Naive thymus-derived CD4-positive, alpha-beta T cell (primary cell): ENCODE measurements at places on chromosomes 11 and 22. TPM values are rescaled to one million over a fixed set of nuclear protein-coding genes. Genes with fewer than 3 reads are reported as not detected.

GRCh38 chr11:27949951-27950738 is 157.8 kb downstream of the KIF18A start:
- DNase-seq: no peak

The HBG1 gene
- not detected for total RNA-seq

DNA sequence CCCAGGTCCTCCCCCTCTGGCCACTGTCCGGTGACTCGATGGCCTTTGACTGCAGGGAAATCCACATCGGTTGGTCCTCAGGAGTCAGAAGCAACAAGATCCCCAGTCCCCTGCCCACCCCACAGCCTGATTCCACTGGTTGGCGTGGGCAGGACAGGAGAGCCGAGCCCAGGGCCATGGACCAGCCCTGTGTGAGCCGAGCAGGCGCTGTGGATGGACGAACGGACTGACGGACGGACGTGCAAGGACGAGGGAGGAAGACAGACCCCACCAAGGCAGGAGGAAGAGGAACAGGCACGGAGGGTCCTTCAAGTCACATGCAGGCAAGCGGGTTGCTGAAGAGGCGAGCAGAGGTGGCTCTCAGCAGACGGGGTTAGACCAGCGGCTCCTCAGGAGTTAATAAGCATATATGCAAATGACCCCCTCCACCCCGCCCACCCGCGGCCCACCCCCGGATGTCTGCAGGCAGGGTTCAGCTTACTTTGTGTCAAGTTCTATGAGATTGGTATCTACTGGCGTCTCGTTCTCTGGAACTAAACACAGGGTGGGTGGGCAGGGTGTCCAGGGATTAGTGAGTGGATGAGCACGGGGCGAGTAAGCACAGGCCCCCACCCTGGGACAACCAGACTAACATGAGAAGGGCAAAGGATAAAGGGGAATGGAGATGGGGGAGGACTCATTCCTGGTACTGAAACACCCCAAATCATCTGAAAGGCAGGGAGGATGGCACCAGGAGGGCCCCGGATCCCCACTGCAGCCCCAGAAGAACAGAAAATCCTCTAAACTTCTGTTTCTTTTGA is 26.8 kb downstream of the TPBGL start:
- DNase-seq: no peak

DNA sequence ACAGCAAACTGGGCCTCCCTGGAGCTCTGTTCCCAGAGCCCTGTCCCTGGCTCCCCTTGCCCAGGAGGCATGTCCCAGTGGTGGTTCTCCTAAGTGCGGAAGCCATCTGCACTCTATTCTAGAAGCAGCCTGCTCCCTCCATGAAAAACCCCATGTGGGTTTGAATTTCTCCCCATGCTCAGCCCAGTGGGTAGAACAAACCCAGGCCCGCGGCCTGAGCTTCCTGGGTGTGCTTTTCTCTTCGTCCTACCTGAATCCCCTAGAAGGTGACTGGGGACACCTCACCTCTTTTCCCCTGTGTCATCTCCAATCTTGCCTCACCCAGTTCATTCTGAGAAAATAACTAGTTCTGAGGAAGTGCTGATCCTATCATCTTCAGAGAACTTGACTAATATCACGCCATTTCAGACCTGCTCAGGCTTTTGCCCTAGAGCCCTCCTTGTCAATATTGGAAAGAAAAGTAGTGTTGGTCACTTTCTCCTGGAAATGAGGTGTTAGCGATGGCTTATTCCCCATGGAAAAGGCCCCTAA is 15.9 kb downstream of the IL10RA start:
- DNase-seq: no peak

GRCh38 chr11:4891996-4892640 is 10.4 kb downstream of the OR51T1 start:
- DNase-seq: no peak

- DNase-seq: no peak
Observed at GRCh38 chr11:1306186-1307162, 3.0 kb downstream of the TOLLIP start.

The GGT1 gene
- total RNA-seq: 11.5 TPM

DNA sequence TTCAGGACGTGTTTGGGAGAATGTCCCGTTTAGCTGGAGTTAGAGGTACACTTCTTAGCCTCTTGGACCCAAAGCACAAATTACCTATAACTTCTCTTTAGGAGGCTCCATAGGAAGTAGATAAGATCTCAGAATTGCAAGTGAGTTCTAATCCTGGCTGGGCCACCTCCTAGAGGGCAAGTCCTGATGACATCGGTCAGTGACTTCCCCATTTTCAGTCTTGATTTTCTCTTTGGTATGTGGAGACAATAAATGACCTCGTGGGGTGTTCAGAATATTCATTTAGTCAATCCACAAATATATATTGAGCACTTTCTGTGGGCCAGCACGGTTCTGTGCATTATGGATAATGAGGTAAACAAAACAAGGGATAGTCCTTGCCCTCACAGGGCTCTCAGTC is 208.6 kb downstream of the CWF19L2 start:
- DNase-seq: no peak

The FOSL1 gene
- total RNA-seq: not detected

DNA sequence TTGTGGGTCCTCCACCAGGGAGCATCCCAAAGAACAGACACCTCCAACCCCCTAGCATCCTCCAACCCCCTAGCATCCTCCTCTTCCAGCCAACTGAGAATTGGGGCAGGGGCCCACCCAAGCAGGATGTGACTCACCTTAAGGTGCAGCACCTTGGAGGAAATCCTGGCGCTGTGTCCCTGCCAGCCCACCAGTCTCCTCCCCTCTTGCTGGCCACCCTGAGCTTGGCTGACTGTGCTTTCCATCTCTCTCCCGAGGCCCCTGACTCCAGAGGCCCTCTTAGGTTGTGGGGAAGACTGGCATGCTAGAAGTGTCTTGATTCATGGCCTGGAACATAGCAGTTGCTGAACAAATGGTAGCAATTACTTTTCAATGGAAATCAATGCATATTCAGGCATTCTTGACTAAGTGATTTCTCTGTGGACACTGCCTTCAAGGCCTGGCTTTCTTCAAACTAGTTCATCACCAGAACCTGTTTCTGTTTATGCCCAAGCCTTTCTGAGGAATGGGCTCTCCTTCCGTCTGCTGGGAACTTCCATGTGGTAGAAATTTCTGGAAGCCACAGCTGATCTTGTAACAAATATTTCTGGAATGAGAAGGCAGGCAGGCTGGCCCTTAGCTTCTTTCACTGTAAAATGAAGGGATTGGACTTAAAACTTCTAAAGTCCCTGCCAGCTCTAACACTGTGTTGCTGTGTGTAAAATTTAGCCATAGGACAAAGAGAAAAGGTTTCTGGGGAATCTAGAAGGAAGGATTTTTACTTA is 60.5 kb downstream of the CEP164 start:
- no peak for DNase-seq

DNA sequence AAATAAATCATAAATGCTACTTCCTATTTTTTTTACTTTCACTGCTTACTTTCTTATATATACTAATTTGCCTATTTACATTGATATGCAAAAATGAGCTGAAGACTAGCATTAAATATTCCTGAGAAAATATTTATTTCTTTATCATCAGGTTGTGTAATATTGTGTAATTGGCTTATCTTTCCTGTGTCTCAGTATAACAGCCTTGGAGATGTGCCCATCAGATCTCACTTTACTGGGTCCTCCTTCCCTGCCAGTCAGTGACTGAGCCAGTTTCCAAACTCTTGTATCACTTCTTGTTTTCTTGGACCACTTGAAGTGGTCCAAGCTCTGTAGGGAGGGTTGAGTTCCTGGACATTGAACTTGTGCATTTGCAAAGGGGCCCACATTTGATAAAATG is 900.0 kb downstream of the LUZP2 start:
- no peak for DNase-seq
